ENCODE measurements at places on chromosomes 4 and X.

- peaks cover 2% of the 10 kb centered on the region for H3K27me3 ChIP-seq
- DNase-seq, result no peak
- no peak overlapping the region for H3K27ac ChIP-seq
Observed at GRCh38 chrX:20067709-20068561, 48.8 kb downstream of the MAP7D2 start.

GRCh38 chr4:17930256-17930655, 91.3 kb downstream of the LCORL start:
- no peak overlapping the region for H3K27ac ChIP-seq
- no peaks in the 10 kb centered on the region for H3K4me1 ChIP-seq
- no peaks in the 10 kb centered on the region for H3K36me3 ChIP-seq
- DNase-seq, result no peak
- no peaks in the 10 kb centered on the region for H3K27me3 ChIP-seq

DNA sequence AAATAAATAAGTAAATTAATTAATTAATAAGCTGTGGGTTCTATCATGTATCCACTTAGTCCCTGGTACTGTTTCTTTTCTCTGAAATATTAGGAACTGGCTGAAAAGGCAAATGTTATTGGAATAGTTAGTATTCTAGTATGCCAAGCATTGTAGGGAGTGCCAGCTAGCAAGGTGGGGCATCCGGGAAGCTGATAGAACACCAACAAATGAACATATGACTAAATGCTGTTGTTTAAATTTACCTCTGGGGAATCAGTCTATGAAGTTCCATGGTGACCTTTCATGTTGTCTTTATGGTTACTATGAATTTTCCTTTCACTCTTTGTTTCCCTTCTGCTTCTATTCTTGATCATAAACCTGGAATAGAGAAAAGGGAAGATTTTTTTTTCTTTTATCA, 32.7 kb downstream of the NUDT6 start:
- H3K4me1 ChIP-seq, result no peaks in the 10 kb centered on the region
- peaks cover 16% of the 10 kb centered on the region for H3K36me3 ChIP-seq
- no peak overlapping the region for H3K4me3 ChIP-seq
- H3K27ac ChIP-seq, result no peak overlapping the region

- H3K36me3 ChIP-seq, result no peaks in the 10 kb centered on the region
- H3K27me3 ChIP-seq, result peaks cover 5% of the 10 kb centered on the region
- H3K4me1 ChIP-seq, result no peaks in the 10 kb centered on the region
- no peak for DNase-seq
- H3K4me3 ChIP-seq, result no peak overlapping the region
Observed at GRCh38 chr4:159012381-159012780, 90.5 kb upstream of the RAPGEF2 start.

- no peaks in the 10 kb centered on the region for H3K27me3 ChIP-seq
- H3K27ac ChIP-seq, result no peak overlapping the region
- H3K4me3 ChIP-seq, result no peak overlapping the region
Observed at GRCh38 chr4:72473434-72473900, 95.6 kb downstream of the ADAMTS3 start.

DNA sequence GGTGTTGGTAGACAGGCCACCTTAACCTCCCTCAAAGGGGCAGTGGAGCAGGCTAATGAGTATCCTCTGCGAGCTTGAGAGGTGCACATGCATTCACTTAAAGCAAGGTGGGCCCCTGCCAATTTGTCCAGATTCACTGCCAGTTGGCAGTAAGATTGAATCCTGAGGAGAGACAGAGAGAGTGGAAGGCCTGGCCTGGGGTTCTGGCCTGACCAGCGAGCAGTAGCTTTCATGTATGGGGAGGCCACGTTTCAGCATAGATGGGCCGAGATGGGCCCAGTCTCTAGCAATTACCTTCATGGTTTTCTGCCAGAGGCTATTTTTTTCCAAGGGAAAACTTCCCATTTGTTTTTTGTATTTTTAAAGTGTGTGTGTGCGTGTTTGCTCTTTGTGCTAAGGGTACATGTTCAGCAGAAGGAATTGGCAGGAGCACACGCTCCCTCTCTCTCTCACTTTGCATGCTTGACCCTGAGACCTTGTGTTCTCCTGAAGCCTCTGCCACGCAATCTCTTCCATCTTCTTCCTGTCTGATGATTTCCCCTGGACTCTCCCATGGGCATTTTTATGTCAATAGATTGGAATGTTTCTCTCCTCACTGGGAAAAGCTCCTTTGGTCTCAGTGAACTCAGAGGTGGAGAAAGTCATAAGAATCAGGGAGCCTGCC, 215.8 kb upstream of the SFRP2 start:
- H3K27ac ChIP-seq, result no peak overlapping the region
- H3K27me3 ChIP-seq, result no peaks in the 10 kb centered on the region
- no peaks in the 10 kb centered on the region for H3K36me3 ChIP-seq
- no peak overlapping the region for H3K4me3 ChIP-seq
- H3K4me1 ChIP-seq, result no peaks in the 10 kb centered on the region

- H3K4me1 ChIP-seq, result peaks cover 32% of the 10 kb centered on the region
- H3K27ac ChIP-seq, result peak overlapping the region; percentile 96
- no peak for DNase-seq
Observed at GRCh38 chrX:79147477-79147876, 3.0 kb downstream of the GPR174 start.

DNA sequence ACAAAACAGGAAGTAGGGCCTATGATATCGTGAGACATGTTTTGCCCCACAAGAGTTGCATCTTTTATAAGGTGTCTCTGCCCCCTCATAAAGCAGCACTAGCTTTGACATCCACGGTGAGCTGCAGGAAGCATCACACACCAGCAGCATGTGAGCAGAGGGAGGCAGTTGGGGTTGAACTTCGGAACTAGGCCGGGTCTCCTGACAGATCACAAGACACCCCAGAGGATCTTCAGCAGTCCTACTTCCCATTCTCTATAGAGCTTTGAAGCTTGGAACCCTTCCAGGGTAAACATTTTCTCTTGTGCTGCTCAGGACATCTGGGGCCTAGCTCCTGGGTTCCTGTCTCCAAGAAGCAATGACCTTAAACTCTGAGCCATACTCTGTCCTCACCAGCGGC, 27.5 kb downstream of the YY2 start:
- no peaks in the 10 kb centered on the region for H3K27me3 ChIP-seq
- no peak overlapping the region for H3K27ac ChIP-seq
- no peaks in the 10 kb centered on the region for H3K4me1 ChIP-seq
- no peak for DNase-seq
- peaks cover 7% of the 10 kb centered on the region for H3K36me3 ChIP-seq

All from activated CD4-positive, alpha-beta T cell treated with anti-CD3 and anti-CD28 coated beads, Interleukin-2, amount 10 ng/mL, durations not matched to agents 24 days and 14 days (primary cell).